Activated CD4-positive, alpha-beta T cell treated with anti-CD3 and anti-CD28 coated beads, Interleukin-2, amount 50 U/mL, for 4 hours (primary cell): ENCODE measurements at places on chromosomes 6 and 20.

- no peak for DNase-seq
Observed at GRCh38 chr6:38750968-38751615, 36.0 kb downstream of the DNAH8 start.

GRCh38 chr20:35133031-35133430 lies 14.1 kb downstream of the EDEM2 start:
- no peak for DNase-seq

- no peak for DNase-seq
Observed at GRCh38 chr20:60694763-60695162, 557.3 kb upstream of the CDH4 start.

GRCh38 chr6:130615816-130616215 lies 211.4 kb upstream of the SMLR1 start:
- DNase-seq = no peak

- DNase-seq = no peak
Observed at GRCh38 chr6:111329882-111330633, 153.0 kb downstream of the REV3L start.

GRCh38 chr20:31841928-31842327 lies 3.5 kb downstream of the FOXS1 start:
- no peak for DNase-seq

- DNase-seq = no peak
Observed at GRCh38 chr20:60641879-60642447, 610.1 kb upstream of the CDH4 start.

- no peak for DNase-seq
Observed at GRCh38 chr6:42692137-42692911, 30.1 kb downstream of the PRPH2 start.

DNA sequence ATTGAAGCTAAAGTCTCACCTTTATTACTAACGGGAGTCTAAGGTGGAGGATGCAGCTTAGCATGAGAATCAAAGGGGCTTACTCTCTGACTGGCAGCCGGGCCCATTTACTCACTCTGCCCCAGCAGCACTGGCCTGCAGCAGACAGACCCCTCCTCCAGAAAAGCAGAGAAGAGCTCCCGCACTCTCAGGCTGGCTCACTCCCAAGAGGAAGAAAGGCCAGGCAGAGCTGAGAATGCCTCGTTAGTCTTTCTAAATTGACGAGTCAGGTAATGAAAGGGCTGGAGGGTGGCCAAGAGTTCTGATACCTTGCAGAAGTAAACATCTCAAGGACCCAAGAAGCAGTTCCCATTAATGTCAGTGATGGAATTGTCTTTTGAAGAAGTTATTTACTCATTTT lies 44.5 kb upstream of the IL20RA start:
- DNase-seq = no peak

- no peak for DNase-seq
Observed at GRCh38 chr6:15062516-15063252, 183.2 kb upstream of the JARID2 start.

- no peak for DNase-seq
Observed at GRCh38 chr6:64489763-64490162, 854.2 kb downstream of the PHF3 start.

DNA sequence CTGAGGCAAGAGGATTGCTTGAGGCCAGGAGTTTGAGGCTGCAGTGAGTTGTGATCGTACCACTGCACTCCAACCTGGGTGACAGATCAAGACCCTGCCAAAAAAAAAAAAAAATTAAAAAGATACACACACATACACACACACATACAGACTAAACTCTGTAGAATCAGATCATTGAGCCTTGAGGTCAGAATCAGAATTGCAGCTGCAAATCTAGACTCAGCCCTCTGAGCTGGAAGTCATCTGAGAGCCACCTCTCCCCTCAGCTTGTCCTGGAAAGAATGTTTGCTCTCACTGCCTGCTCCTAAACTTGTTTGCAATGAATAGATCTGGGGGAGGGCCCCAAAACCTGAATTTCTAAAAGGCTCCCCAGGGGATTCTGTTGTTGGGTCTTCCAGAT lies 41.4 kb upstream of the ANGPT4 start:
- DNase-seq = no peak

GRCh38 chr6:110738899-110739365 lies 76.3 kb downstream of the CDK19 start:
- DNase-seq = no peak
